ENCODE measurements at places on chromosomes 1 and 21.
A peak's percentile ranks its signal among the peaks of the same experiment; 100 is the strongest.

DNA sequence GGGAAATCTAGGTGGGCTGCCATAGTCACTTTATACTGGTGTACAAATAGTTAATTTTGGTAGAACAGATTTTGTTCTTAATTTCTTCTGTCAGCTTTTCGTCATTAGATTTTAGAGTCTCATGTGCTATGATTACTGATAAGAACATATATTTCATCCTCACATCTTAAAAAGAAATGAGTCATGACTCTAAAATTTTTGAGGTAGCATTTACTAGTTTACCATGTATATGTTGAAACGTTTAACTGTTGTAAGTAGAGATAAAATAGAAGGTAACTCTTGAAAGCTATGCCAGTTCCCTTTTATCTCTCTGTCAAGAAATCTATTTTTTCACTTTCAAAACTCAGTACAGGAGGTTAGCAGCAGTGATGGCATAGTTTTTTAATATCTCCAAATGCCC lies 53.4 kb downstream of the KLHL20 start:
- DNase-seq, result no peak

GRCh38 chr1:177423090-177423489 lies 252.3 kb downstream of the BRINP2 start:
- no peak for DNase-seq

GRCh38 chr1:41241354-41241748 lies 755 bp downstream of the SCMH1 start:
- no peak for DNase-seq

DNA sequence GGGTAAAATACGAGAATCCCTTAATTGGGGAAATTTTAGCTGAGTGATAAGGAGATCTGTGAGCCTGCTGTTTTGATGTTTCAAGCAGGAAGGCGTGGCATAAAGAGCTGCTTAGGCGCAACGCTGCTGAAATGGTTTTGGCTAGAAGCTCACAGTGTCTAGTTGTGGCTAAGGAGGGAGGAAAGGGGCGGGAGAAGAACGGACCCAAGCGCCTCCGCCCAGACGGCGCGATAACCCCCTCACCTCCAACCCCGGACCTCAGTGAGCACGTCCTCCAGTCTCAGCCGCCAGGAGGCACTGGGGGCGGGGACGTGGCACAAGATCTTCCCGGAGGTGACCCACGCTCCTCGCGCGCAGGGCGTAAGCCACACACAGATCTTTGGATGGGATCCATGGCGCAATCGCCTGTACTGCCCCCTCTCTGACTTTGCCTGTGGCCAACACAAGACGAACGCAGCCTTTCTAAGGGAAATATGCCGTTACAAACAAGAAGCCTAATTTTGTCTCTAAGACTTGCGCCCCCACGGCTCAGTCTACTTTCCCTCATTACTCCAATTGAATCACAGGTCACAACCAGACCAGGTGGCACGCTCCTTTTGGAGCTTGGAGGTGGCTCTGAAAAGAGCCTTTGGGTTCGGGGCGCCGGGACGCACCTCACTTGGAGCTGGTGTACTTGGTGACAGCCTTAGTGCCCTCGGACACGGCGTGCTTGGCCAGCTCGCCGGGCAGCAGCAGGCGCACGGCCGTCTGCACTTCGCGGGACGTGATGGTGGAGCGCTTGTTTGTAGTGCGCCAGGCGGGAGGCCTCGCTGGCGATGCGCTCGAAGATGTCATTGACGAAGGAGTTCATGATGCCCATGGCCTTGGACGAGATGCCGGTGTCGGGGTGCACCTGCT lies 23.4 kb upstream of the RNF187 start:
- DNase-seq, result peak; percentile 90

DNA sequence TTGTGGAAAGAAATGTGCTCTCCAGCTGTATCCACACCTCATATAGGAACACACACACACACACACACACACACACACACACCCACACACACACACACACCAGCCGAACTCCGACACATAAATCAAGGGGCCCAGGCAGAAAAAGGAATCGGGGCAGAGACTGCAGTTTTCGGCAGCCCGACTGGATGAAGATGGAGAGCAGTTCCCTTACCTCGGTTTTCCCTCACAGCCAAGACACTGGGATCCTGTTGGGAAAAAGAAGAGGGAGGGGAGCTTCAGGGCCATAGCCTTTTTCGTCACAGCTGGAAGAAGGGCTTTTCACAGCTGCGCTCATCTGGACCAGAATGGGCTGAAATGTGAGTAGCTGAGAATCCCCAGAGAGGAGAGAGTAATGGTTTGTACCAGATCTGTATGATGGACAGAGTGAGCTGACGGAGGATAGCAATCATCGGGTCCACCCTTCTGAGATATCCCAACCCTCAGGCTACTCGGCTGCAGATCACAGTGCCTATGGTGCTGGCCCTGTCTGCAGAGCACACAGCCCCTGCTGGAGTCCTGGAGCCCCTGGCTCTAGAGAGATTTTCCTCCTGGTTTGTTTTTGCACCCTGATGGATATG lies 37.7 kb downstream of the PIK3C2B start:
- DNase-seq, result no peak

DNA sequence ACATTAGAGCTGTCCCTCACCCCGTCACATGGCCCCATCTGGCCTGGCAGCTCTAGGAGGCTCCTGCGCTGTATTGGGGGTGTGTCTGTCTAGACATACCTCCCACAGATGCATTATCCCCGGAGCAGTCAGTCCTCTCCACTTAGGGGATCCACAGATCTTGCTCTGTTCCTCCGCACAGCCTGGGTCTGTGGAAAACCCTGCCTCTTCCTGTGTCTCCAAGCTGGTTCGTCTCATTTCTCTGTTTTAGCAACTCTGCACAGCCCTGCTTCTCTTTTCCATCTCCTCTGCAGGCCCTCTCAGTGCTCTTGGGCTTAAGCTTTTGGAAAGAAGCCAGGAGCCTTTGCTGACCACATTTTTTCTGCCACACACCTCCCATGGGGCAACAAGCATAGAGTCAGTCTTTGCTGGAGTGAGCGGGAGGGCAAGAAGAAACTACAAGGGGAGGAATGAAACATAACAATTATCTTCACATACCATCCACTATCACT lies 241.5 kb downstream of the FOXD2 start:
- DNase-seq, result peak; percentile 19

DNA sequence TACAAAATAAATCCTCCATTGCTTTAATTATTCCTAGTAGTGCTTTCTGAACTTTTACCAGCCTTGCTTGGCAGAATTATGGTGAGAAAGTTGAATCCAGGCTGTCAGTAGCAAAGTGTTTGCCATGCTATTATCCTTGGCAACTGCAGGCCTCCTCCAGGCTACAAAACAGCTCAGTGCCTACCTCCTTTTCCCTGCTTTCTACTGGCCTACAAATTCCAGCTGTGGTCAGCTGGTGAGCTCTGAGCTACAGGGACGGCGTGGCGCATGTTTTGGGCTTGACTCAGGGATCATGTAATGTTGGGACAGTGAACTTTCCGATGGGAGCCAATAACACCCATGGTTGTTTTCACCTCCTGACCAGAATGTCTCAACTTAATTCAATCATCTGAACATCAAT lies 456.1 kb upstream of the ADAMTS5 start:
- no peak for DNase-seq

GRCh38 chr21:38244885-38245869 lies 11.6 kb upstream of the KCNJ15 start:
- no peak for DNase-seq

- DNase-seq, result no peak
Observed at GRCh38 chr1:100795646-100795985, 76.1 kb downstream of the VCAM1 start.

DNA sequence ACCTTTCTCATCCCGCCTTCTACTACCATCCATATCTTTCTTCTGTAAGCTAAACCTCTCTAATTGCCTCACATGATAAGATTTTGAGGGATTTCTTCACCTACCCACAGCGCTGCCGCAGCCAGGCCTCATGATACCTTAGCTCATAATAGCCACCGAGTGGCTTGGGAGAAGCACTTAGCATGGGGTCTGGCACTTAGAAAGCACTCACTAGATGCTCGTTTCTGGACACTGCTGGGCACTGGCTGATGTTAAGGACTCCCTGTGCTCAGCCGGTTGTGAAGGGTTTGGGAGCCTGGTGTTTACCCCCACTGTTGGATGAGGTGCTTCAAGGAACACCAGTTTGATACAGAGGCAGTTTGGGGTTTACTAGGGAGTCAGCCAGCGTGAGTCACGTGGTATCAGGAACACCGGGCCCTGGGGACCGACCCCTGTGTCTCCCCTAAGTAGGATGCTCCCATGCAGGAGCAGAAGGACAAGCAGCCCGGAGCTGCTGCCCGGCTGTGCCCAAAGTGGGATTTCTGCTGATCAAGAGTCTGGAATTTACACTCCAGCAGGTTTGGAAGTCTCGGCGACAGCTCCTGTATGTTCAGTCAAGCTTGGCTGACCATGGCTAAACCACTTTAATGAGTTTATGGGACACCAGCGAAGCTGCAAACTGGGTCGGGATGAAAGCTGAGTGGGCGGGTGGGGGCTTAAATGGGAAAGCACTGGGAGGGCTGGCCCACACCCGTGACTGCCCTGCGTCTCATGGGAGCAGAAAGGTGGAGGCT lies 63.3 kb downstream of the GALNT2 start:
- no peak for DNase-seq

DNA sequence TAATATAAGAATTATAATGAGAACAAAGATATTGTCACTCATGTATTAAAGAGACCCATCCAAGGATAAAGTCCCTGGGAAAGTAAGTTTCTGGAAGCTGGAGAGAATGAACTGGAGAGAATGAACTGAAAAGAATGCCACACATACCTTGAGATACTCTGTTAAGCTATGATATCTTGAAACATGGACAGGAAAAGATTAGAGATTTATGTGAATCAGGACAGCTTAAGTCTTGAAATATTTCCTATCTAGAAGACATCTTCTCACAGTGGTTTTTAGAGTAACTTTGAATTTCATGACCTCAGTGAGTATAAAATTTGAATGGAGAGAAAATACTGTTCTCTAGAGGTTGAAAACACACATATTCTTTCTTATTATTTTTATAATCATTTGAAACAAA lies 201.3 kb upstream of the HMCN1 start:
- no peak for DNase-seq

DNA sequence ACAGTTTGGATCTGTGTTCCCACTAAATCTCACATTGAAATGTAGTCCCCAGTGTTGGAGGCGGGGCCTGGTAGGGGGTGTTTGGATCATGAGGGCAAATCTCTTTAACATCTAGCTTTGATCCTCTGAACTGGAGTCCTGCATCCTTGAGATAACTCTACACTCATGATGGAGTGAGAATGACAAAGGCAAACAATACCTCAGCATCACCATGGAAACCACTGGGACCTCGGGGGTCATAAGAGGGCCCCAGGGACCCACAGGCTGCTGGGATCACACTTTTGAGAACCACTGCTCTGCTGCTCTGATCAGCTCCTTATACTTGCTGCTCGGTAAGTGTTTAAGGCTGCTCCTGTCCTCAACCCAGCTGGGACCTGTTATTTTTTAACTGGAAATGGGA lies 13.4 kb upstream of the OBSCN start:
- DNase-seq, result no peak

DNA sequence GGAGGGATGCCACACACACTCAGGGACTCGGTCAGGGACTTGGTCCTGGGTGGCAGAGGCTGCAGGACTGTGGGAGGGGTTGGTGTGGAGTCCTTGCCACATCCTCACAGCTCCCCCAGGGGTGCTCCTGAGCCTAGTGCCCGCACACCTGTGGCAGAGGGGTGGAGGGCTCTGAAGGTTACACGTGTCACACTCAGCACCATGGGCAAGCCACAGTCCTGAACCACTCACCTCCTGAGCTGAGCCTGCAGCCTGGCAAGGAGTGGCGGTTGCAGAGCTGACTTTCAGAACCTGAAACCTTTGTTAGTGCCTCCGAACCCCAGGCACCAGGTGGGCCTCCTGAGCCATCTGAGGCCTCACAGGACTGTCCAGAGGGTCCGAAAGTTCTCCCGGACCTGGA lies 249.2 kb upstream of the C1orf174 start:
- no peak for DNase-seq

- no peak for DNase-seq
Observed at GRCh38 chr1:231203259-231204057, 37.6 kb upstream of the GNPAT start.

GRCh38 chr1:224785622-224786021 lies 143.9 kb upstream of the DNAH14 start:
- DNase-seq, result no peak

DNA sequence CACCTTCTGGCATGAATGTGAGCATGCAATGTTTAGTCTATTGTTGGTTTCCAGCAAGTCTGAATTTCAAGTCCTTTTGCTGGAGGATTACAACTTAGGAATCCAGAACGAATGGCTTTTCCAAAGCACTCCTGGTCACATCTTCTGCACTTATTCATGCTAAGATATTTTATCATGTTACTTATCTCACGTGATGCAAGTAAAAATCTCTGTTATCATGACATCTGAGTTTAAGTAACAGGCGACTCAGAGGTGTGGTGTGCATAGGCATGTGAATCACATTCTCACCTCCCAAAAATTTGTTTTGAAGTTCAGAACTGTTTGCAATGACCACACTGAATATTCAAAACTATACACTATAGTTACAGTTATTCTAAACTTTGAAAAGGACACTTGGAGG lies 204.8 kb upstream of the FGGY start:
- no peak for DNase-seq

- DNase-seq, result no peak
Observed at GRCh38 chr1:117657031-117657430, 51.2 kb downstream of the TENT5C start.

- DNase-seq, result no peak
Observed at GRCh38 chr1:157648317-157648716, 50.4 kb upstream of the FCRL4 start.

GRCh38 chr1:204503122-204503912 lies 8.7 kb upstream of the PIK3C2B start:
- DNase-seq, result peak; percentile 85

DNA sequence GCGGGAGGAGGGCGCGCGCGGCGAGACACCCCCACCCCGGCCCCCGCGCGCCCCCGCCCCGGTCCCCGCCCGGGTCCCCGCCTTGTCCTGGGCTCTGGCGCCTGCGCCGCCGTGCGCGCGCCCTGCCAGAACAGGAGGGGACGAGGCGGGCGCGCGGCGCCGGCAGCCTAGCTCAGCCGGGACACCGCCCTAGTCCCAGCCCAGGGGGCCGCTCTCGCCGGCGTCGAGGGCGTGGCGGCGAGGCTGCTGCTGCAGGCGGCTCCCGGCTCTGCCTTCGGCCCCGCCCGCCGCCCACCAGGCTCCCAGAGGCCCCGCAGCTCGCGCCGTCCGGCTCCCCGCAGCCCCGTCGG lies at the start of gene RCAN3:
RCAN3 (plus strand) TSS at position 128 of the 350 bp plus-strand sequence. CDS start 11,537 bp downstream, outside the sequence.
- DNase-seq, result peak; percentile 86
